Epithelial cell of proximal tubule (primary cell): ENCODE measurements at places on chromosomes 1 and 21. TPM values are rescaled to one million over a fixed set of nuclear protein-coding genes. Genes with fewer than 3 reads are reported as not detected.

DNA sequence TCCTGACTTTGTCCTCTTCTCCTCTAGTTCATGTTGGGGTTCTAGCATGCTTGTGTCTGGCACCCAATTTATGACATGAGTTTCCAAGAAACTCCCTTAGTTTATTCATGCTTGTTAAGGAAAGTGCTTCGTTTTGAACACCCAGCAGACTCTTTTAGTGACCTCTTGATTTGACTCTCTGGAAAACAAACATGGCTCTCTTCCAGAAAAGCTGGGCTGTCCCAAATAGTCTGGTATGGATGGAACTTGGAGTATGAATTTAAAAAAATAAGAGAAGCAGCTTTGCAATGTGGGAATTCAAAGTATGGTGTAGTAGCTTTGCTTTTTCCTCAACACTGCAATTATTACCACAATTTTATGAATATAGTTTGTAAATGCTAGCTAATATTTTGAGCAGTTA is 143.4 kb upstream of the C8B start:
- DNase-seq = no peak

- no peak for DNase-seq
Measured at GRCh38 chr21:42025376-42026081, 15.4 kb upstream of the ZBTB21 start.

DNA sequence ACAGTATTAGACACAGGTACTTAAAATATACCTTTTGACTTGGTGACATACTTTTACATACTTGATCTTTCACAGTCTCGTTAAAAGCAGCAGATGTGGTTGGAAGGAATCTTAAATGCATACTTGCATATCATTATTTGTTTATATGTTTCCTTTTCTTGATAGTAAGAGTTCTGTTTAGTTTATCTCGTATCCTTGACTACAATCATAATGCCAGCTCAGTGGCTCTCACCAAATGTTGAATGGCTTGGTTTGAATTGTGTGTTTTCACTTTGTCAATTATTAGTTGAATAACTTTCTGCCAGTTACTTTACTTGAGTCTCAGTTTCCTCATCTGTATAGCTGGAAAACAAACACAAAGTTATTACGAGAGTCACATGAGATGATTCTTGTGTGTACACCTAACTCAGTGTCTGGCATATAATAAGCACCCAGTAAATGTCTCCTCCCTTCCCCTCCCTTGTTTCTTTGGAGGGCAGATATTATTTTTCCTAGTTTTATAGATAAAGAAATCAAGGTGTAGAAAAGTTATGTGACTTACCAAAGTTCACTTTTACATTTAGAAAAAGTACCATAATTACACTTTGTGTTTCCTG is 131.6 kb upstream of the IVNS1ABP start:
- no peak for DNase-seq

DNA sequence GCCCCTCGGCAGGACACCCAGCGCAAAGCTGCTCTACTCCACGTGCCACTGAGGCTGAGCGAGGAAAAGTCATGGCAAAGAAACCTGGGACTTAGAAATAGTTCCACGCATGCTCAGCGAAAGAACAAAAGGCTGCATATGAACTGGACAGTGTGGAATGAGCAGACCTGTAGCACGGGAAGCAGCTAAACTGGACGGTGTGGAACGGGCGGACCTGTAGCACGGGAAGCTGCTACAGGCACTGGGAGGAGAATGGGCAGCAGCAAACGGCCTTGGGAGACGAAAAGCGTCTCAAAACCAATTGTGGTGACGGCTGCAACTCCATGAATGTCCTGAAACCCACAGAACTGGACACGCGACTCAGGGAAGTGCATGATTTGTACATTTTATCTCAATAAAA is 15.6 kb downstream of the SSU72 start:
- DNase-seq = no peak

- no peak for DNase-seq
Measured at GRCh38 chr1:64318428-64318827, 115.0 kb downstream of the UBE2U start.

- no peak for DNase-seq
Measured at GRCh38 chr1:50977575-50978143, 7.6 kb downstream of the CDKN2C start.

Gene FDPS
- total RNA-seq = 248 and 580 TPM in 2 replicates

Gene CD1B
- not detected in 2 replicates for total RNA-seq

Gene NUAK2
- 28.8 and 45.7 TPM in 2 replicates for total RNA-seq
